ENCODE measurements at places on chromosomes 5 and 9.
A peak's percentile ranks its signal among the peaks of the same experiment; 100 is the strongest.

DNA sequence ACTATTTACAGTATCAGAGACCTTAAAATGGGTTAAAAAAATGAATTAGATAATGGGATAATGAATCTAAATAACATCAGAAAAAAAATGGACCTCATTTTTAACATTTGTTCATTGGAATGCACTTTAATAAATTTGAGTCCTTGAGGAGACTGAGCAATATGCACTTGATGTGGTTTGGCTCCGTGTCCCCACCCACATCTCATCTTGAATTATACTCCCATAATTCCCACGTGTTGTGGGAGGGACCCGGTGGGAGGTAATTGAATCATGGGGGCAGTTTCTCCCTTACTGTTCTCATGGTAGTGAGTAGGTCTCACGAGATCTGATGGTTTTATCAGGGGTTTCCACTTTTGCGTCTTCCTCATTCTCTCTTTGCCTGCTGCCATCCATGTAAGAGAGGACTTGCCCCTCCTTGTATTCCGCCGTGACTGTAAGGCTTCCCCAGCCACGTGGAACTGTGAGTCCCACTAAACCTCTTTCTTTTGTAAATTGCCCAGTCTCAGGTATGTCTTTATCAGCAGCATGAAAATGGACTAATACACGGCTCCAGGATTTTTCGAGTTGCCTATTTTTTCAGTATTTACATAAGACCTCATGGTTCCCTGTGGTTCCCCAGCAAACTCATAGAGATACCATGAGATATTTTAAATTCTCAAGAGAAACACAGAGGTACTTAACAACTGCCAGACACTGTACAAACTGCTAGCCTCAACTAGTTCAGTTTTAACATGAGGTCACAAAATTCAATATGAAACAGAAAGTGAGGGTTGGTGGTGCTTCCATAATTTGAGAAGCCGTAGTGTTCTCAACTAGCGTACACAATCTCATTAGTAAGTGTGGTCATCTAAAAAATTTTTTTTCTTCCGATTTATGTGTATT, 128.3 kb downstream of the TLE1 start:
- DNase-seq, result no peak

GRCh38 chr9:127065592-127065991, 56.8 kb downstream of the ANGPTL2 start:
- DNase-seq, result no peak

DNA sequence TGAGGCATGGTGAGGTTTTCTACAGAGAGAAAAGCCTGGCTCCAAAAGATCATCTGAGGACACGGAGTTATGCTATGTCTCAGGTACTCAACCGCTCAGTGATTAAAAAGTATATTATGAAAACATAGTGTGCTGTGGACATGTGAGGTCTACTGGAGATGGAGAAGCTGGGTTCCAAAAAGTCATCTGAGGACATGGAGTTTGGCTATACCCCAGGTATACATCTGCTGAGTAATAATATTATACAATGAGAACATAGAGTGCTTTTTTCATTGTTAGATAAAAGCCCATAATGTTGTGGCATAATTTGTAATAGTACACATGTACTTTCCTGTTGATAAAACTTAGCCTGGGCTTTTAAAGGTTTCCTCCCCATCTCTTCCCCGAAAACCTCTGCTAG, 70.7 kb upstream of the SHISAL2B start:
- no peak for DNase-seq

GRCh38 chr5:85868070-85868469, 749.7 kb upstream of the COX7C start:
- DNase-seq, result no peak

DNA sequence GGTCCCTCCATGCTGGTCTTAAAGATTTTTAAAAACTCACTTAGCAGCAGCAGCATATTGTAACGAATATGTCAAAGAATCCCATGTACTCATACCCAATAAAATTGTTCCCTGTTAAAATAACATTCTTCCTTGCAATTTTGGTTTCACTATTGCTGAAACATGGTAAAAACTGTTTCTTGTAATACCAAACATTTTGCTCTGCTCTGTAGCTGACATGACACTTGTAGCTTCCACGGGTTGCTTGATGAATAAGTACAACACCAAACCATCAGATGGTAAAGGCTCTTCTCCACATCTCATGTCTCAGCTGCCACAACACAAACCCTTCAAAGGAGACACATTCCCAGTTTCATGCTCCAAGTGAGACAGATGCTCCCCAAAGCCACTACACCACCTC, 180.7 kb upstream of the PTGER4 start:
- DNase-seq, result no peak

- DNase-seq, result no peak
Observed at GRCh38 chr5:112351225-112351624, 67.9 kb downstream of the EPB41L4A start.

DNA sequence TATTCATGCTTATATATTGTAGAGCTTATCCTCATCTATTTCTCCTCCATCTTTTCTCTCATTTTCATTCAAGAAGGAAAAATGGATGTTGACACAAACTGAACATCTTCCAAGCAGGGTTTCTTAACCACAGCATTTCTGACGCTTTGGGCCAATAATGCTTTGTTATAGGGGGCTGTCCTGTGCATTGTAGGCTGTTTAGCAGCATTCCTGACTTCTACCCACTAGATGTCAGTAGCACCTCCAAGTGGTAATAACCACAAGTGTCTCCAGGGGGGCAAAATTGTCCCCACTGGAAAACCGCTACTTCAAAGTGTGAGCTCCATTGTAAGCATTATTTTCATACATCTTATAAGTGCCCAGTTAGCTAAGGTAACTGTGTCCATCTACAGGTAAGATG, 2.6 kb upstream of the TXNDC8 start:
- DNase-seq, result no peak

GRCh38 chr5:127892467-127893207, 189.4 kb downstream of the CCDC192 start:
- DNase-seq, result peak; percentile 55

DNA sequence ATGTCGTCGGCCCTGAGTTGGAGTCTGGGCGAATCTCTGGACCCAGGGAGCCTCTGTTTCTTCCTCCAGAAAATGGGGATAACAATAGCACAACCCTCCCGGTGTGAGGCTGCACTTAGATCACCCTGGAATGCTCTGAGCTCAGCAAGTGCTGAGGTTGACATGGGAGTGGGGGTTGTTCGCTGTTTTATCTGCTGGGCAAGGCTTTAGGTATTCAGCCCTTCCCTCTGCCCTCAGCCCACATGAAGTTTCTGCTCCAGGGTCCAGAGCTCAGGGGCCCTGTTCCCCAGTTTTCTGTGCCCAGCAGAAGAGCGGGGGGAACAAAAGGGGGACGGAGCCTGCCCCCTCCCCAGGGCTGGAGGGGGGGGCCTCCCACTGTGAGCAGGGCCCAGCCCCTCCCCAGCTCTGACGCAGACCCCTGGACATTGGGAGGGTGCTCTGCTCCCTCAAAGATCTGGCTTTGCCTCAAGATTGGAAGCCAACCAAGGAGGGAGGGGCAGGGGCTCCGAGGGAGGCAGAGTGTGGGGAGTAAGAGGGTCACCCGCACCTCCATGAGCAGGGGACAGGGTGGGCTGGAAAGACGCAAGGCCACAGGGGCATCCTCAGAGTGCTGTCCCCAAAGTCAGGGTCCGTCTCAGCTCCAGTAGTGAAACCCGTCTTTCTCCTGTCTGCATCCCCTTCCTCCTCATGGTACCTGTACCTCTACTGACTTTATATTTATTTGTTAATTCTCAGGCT, 215.6 kb downstream of the C9orf50 start:
- DNase-seq, result no peak

- DNase-seq, result no peak
Observed at GRCh38 chr9:32424616-32425015, 40.2 kb downstream of the ACO1 start.

- DNase-seq, result no peak
Observed at GRCh38 chr9:35487081-35487480, 2.8 kb upstream of the RUSC2 start.

DNA sequence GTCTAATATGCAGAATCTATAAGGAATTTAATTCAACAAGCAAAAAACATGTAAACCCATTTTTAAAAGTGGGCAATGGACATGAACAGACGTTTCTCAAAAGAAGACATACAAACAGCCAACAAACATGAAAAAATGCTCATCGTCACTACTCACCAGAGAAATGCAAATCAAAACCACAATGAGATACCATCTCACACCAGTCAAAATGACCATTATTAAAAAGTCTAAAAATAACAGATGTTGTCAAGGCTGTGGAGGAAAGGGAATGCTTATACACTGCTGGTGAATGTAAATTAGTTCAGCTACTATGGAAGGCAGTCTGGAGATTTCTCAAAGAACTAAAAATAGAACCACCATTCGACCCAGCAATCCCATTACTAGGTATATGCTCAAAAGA, 3.1 kb upstream of the KLHL3 start:
- no peak for DNase-seq

DNA sequence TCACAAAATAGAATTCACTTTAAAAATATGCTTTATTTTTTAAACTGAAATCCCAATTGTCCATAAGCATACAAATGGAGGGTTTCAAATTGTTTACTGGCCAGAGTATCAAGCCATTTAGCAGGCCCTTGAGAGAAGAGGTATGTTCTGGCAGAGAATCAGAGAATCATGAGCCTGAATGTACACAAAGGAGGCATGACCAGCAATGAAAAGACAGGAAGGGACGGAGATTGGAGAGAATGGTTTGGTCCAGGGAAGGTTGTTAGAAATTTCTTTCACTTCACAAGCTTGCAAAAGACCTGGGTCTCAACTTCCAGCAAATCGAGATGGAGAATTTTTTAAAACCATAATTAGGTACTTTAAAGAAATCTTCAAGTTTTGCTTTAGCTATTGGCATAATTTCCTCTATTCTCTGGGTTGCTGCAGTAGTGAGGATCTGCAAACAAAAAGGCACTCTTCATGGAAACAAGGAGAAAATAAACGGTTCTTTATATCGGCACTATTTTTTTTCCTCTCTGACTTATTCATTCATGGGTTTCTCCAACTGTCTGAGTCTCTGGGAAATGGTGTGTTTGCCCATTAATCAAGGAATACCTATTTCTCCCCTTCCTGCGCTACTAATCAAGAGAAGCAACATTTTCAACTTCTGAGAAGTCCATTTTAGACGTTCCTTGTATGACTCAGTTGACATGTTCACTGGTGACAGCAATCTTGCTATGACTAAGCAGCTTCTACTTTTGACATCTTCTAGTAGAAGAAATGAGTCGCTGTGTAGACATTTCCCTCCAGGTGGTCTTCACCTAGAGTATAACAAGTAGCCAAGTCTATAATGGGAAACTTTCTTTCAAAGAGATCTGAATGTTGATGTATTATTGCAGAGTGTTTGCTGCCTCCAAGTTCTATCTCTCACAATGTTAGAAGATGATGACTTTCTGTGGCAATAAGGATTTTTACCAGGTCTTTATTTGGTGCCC, 23.1 kb upstream of the ERCC6L2 start:
- DNase-seq, result peak; percentile 8

DNA sequence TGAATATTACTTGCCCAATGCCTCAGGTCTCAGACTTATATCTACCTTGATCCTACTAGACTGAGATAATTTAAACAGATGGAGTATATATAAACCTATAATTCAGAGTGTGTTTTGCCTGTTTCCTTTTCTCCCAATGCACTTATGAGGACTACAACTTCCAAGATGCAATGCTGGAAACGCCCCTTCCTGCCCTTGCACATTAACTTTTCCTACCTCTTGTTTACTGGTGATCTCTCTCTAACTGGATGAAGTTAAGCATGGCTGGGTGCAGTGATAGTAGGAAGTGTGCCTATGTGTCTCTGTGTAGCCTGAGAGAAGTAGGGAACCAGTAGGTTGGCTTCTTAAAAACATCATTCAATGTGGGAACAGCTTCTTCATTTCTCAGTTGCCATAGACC, 115.2 kb downstream of the SVEP1 start:
- no peak for DNase-seq

Measured in CD4-positive, alpha-beta T cell treated with Interleukin-2 at 100 ng/mL for 4 hours (primary cell).